ENCODE measurements at places on chromosomes 16 and 17.
A peak's percentile ranks its signal among the peaks of the same experiment; 100 is the strongest.

GRCh38 chr16:57679767-57680482 is 11.8 kb downstream of the ADGRG3 start:
- no peak for DNase-seq
- H3K4me3 ChIP-seq = peak overlapping the region; percentile 4
- no peaks in the 10 kb centered on the region for H3K36me3 ChIP-seq

DNA sequence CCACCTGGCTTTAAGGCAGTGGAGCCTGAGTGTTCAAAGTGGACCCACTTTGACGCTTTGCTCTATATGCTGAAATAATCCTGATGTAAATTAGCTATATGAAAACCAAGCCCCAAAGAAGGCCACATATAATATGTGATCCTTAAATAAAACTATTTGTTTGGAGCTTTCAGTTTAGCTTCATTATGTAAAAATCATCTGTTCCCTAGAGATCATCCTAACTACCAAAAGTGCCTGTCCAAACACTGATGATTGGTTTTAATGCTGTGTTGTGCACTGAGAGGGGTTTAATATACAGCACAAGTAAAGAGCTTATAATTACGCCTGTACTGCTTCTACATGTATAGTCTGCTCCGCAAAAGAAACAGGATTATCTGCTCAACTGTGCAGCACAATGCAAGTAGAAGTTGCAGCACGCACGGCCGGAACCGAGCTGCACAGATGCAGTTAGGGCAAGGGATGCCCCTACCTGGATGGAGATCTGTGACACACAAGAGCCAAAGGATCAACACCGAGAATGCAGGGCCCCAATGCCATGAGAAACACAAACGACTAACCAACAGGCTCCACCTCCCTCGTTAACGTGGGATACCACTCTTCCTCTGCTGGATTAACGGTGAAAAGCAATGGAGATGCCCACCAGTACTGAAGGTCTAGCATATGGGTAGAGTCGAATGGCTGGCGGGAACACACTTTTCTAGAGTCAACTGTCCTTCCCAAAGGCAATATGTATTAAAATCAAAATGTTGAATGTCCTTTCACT is 20.5 kb downstream of the USP7 start:
- DNase-seq = no peak
- no peaks in the 10 kb centered on the region for H3K36me3 ChIP-seq
- peaks cover 34% of the 10 kb centered on the region for H3K4me1 ChIP-seq
- no peaks in the 10 kb centered on the region for H3K27me3 ChIP-seq

- H3K27me3 ChIP-seq = no peaks in the 10 kb centered on the region
- H3K36me3 ChIP-seq = peaks cover 4% of the 10 kb centered on the region
- H3K4me1 ChIP-seq = no peaks in the 10 kb centered on the region
- DNase-seq = no peak
These were observed 56.1 kb downstream of the SIAH1 start for GRCh38 chr16:48329138-48329537.

DNA sequence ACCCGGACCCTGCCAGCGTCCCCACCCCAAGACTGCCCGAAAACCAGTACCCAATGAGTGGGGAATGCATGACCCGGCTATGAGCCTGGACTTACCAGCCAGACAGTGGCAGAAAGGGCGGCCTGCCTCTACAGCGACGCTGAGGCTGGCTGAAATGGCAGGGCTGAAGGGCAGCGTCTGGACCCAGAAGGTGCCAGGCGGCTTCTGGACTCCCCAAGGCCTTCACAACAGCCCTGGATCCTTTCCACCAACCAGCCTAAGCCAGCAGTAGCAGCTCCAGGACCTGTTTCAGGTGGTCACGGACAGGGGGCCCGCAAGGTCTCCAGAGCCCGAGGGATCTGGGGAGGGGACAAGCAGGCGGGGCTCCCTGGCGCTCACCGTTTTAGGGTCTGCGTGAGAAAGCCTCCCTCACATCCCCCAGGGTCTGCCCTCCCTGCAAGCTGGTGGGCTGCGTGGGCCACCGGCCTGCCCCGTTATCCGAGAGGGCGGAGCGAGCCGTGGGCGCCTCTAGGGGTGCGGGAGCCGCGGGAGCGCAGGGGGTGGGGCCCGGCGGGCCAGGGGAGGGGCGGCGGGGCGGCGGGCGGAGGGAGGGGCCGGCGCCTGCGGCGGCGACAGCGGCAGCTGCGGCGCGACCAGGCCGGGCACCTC is at the start of gene RIPOR1:
TSS of gene RIPOR1 (plus strand) at position 608 of the 648 bp plus-strand sequence. CDS start 9,618 bp downstream, outside the sequence.
- H3K27me3 ChIP-seq = no peaks in the 10 kb centered on the region
- peak within 1 kb of the TSS; percentile 62 for H3K27ac ChIP-seq
- no peaks in the 10 kb centered on the region for H3K36me3 ChIP-seq
- H3K4me1 ChIP-seq = peaks cover 45% of the 10 kb centered on the region

- no peaks in the 10 kb centered on the region for H3K36me3 ChIP-seq
- DNase-seq = no peak
- H3K4me1 ChIP-seq = no peaks in the 10 kb centered on the region
- H3K4me3 ChIP-seq = no peak overlapping the region
- H3K27me3 ChIP-seq = peaks cover 2% of the 10 kb centered on the region
These were observed 10.2 kb downstream of the CNTNAP1 start for GRCh38 chr17:42692489-42692888.

- no peaks in the 10 kb centered on the region for H3K36me3 ChIP-seq
- DNase-seq = no peak
- H3K4me1 ChIP-seq = no peaks in the 10 kb centered on the region
- no peaks in the 10 kb centered on the region for H3K27me3 ChIP-seq
- no peak overlapping the region for H3K4me3 ChIP-seq
These were observed 8.9 kb upstream of the PRSS21 start for GRCh38 chr16:2808181-2808580.

DNA sequence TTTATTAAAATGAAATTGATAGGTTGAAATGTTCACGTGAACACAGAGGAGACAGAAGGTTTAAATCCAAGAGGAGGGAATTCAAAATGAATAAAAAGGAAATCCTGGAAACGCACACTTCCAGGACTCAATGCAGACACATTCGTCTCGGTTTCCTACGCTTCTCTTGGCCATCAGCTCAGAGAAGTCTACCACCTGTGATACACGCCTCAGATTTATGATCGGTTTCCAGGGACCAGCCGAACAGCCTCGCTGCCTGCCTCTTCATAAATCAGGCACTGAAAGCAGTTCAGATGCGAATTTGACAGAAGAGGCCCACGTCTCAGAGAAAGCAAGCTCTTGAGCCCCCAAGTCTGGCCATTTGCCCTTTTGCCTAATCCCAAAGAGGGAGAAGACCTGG is 125.5 kb upstream of the IRX3 start:
- no peaks in the 10 kb centered on the region for H3K36me3 ChIP-seq
- H3K4me3 ChIP-seq = no peak overlapping the region
- DNase-seq = no peak
- no peaks in the 10 kb centered on the region for H3K4me1 ChIP-seq
- H3K27me3 ChIP-seq = peaks cover 5% of the 10 kb centered on the region

DNA sequence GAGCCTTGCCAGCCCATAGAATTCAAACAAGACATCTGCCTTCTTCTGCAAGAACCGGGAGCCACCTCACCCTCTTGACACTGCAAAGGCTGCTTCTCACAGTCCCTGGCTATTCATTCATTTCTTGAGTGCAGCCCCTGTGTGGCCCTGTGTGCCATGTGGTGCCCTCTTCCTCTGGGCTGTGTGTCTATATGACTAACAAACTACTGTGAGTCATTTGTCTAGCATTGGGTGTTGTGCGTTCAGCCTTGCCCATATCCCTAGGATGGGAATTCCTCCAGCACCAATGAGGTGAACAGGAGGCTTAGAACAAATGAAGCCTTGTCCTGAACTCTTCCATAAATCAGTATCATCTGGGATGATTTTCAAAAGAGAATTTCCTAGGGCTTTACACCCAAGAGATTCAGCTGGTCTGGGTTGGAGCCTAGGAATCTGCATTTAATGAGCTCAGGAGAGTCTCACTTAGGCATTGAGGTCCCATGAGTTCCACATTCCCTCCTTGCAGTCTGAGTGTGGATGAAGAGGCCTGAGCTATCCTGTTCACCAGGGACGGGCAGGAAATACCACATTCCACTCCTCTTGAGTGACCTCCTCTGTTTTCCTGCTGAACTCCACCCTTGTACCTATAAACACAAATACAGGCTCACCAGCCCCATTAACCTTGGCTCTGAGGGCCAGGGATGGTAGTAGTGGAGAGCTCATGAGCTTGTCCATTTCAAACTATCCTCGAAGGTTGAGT is 308.7 kb upstream of the N4BP1 start:
- DNase-seq = no peak
- H3K4me3 ChIP-seq = no peak overlapping the region
- no peaks in the 10 kb centered on the region for H3K4me1 ChIP-seq

DNA sequence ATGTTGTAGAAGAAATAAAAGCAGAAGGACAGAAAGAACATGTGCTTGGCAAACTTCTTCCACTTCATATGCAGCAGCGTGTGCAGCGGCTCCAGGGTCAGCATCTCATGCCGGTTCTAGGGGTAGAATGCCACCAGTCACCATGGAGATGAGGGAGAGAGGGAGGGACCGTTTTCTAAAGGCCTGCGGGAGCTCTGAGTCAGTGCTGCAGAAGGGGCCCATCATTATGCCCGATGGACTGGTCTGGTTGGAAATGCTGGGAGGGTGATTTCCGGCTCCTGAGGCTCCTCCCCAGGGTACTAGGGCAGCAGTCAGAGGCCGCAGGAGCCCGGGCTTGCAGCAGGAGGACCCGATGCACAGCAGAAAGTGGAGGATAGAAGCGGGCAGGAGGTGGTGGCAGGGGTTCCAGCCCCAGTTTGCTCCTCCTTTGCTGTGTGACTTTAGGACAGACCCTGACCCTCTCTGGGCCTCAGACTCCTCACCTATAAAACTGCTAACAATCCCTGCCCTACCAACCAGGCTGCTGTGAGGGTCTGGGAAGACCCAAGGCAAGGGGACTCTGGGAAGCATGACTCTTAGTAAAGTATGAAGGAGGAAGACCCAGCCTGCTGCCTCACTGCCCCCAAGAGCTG is 28.6 kb downstream of the TRPV3 start:
- H3K36me3 ChIP-seq = no peaks in the 10 kb centered on the region
- H3K4me3 ChIP-seq = no peak overlapping the region
- H3K27ac ChIP-seq = no peak overlapping the region
- H3K27me3 ChIP-seq = no peaks in the 10 kb centered on the region
- DNase-seq = no peak
- no peaks in the 10 kb centered on the region for H3K4me1 ChIP-seq

DNA sequence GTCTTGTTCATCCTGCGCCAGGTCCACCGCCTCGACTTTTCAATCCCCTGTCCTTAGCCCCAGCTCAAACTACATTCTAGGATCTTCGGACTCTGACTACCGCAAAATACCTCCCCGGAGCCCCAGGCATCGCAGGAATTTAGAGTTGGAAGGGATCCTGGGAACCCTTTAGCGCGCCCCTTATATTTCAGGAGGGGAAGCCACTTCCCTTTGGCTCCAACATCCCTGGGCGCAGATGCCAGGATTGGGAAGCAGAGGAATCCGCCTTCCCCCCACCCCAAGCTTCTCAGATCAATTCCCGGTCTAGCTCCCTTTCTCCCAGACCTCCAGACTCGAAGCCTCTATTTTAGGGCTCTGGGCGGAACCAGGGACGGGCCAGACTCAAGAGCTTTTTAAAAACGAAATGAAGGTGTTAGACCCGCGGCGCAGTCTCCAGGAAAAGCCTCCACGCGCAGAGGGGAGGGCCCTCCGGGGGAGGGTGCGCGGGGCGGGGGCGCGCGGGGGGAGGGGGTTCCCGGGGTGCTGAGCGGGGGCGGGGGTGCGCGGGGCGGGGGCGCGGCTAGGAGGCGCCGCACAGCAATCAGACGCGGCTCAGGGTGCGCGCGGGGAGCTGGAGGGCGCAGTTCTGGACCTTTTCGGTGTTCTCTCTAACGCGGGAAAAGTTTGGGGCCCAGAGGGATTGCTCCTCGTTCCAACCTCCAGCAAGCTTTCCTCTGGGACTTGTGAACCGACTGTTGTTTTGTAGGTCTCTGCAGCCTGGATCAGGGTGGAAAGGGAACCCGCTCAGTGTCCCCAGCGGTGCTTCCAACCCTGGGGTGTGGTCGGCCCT is 1.6 kb downstream of the AHSP start:
- H3K36me3 ChIP-seq = no peaks in the 10 kb centered on the region
- H3K4me1 ChIP-seq = no peaks in the 10 kb centered on the region
- peak overlapping the region; percentile 51 for H3K4me3 ChIP-seq
- DNase-seq = no peak
- H3K27ac ChIP-seq = no peak overlapping the region

DNA sequence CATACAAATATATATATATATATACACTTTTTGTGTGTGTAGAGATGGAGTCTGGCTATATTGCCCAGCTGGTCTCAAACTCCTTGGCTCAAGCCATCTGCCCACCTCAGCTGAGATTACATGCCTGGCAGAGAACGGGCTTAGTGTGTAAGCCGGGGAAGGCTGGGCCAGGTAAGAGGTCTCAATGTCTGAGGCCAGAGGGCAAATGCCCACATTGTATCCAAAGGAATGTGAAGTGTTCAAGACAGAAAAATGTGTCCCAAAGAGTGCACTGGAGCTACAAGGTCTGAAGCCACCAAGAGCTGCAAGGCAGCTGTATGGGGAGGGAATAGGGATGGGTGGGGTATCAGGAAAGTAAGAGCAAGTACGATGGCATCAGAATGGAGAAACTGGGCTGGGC is 8.8 kb downstream of the CD2BP2 start:
- DNase-seq = no peak
- no peaks in the 10 kb centered on the region for H3K4me1 ChIP-seq
- no peak overlapping the region for H3K27ac ChIP-seq
- H3K27me3 ChIP-seq = no peaks in the 10 kb centered on the region

- no peak for DNase-seq
- H3K4me1 ChIP-seq = no peaks in the 10 kb centered on the region
- no peaks in the 10 kb centered on the region for H3K27me3 ChIP-seq
- H3K27ac ChIP-seq = no peak overlapping the region
These were observed 5.4 kb upstream of the MMD start for GRCh38 chr17:55426851-55427586.

- H3K4me3 ChIP-seq = peak overlapping the region; percentile 66
- DNase-seq = no peak
- H3K4me1 ChIP-seq = peaks cover 72% of the 10 kb centered on the region
- peaks cover 61% of the 10 kb centered on the region for H3K27me3 ChIP-seq
- H3K36me3 ChIP-seq = no peaks in the 10 kb centered on the region
These were observed 2.4 kb upstream of the ALOXE3 start for GRCh38 chr17:8120520-8121406.

DNA sequence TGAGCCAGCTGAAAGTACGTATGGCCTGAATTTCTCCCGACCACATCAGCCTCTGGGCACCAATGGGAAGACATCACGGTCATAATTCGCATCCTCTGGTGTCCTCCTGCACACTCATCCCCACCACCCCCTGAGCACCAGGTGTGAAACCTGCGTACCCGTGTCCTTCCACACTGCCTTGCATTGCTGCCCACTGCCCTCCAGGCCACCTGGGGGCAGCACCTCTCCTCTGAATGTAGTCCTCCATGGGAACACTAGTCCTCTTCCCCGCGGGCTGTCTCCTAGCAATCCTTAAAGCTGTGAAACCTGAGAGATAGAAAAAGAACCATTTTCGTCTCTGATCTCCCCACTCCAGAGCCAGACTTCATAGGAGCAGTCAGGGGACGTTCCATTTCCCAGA is 125.5 kb downstream of the ZNF18 start:
- DNase-seq = no peak
- H3K4me3 ChIP-seq = no peak overlapping the region

DNA sequence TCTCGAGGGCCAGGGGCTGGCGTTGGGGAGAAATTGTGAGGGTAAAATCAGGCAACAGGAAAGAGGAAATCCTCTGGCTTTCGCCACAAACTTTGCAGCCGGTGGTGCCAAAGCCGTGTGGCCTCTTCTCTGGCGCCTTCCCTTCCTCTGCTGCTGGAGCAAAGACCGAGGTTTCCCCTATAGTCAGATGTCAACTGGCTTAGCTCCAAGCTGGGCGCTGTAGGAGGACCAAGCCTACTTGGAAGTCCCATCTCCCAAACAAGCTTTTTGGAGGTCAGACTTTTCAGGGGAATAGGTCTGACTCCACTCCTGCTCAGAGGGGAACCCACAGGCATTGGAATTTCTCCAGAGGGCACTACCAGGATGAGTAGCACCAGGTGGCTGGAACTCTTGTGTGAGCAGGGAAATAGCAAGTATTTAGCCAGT is 5.0 kb downstream of the IGFBP4 start:
- H3K4me3 ChIP-seq = no peak overlapping the region
- H3K36me3 ChIP-seq = no peaks in the 10 kb centered on the region
- peaks cover 8% of the 10 kb centered on the region for H3K4me1 ChIP-seq
- no peaks in the 10 kb centered on the region for H3K27me3 ChIP-seq
